K562 (cell line): ENCODE measurements at places on chromosomes 3 and 15.

DNA sequence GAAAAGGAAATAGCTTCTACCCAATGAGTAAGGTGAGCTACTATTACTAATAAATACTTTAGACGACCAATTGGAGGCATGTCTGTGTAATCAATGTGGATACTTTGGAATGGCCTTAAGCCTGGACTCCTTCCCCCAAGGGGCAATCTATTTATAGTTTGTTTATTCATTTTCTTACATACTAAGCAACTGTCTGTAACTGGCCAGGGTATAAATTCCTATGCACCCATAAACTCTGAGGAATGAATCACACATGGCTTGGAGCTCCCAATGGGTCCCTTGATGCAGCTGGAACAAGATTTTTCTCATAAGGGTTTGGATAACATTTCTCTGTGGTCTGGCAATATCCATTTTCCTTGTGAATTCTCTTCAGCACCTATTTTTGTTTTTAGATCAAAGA is 506.8 kb downstream of the EDEM1 start:
- H3K4me3 ChIP-seq: no peak overlapping the region
- no peaks in the 10 kb centered on the region for H3K27me3 ChIP-seq
- no peaks in the 10 kb centered on the region for H3K4me1 ChIP-seq
- H3K27ac ChIP-seq: no peak overlapping the region

DNA sequence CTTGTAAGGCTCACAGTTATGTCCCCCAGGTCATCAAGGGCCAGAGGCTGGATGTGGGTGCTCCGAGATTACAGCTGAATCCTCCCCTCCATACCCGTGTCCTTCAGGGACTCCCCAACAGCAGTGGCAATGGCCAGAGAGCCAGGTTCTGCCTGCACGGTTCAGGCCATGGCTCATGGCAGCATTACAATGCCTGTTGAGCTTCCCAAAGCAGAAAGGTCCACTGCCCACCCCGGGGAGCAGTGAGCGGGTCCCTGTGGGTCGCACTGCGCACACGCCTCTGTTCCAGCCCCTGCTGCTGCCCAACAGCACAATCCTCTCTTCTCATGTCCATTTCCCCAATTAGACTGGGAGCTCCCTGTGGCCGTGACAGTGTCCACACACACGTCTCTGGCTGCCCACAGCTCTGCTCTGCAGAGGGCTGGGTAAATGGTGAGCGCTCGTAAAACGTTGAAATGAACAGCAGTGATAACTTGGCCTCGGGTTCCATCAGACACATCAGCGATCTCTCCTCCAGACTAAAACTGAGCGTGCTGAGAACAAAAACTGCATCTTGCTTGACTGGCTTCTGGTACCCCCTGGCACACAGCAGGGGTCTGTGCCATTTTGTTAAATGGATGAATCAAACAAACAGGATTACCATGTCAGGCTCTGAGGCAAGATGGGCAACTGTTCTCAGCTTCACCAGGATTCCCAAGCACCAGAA is 80.4 kb downstream of the VGLL4 start:
- H3K27me3 ChIP-seq: no peaks in the 10 kb centered on the region
- no peak for DNase-seq
- no peak overlapping the region for H3K27ac ChIP-seq
- no peaks in the 10 kb centered on the region; the same call in 2 of the 3 replicates for H3K36me3 ChIP-seq

- no peak overlapping the region for H3K4me3 ChIP-seq
- peaks cover 9% of the 10 kb centered on the region; the same call in 1 of the 3 replicates for H3K36me3 ChIP-seq
- H3K4me1 ChIP-seq: peaks cover 9% of the 10 kb centered on the region
- H3K27me3 ChIP-seq: no peaks in the 10 kb centered on the region
- no peak for DNase-seq
Observed at GRCh38 chr3:58324391-58325390, 8.0 kb upstream of the PXK start.

DNA sequence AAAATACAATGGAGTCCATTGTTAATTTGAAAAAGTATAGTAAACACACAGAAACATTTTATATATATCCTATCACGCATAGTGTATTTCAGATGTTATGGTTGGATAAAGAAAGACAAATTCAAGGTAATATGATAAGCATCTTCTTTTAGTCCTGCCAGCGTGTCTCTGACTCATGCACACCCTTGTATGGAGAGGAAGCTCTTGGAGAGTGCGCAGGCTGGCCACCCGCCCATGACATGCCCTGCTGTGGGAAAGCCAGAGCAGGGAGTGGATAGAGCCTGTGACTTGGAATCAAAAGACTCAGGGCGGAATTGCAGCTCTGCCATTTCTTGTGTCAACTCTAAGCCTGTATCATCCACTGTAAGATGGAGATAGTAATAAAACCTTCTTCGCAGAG is 23.0 kb upstream of the COPG1 start:
- H3K36me3 ChIP-seq: no peaks in the 10 kb centered on the region
- no peak overlapping the region for H3K4me3 ChIP-seq
- peak; percentile 75 for DNase-seq
- peak overlapping the region; percentile 46; the same call in 1 of the 3 replicates for H3K27ac ChIP-seq
- H3K27me3 ChIP-seq: no peaks in the 10 kb centered on the region
- peaks cover 41% of the 10 kb centered on the region for H3K4me1 ChIP-seq

DNA sequence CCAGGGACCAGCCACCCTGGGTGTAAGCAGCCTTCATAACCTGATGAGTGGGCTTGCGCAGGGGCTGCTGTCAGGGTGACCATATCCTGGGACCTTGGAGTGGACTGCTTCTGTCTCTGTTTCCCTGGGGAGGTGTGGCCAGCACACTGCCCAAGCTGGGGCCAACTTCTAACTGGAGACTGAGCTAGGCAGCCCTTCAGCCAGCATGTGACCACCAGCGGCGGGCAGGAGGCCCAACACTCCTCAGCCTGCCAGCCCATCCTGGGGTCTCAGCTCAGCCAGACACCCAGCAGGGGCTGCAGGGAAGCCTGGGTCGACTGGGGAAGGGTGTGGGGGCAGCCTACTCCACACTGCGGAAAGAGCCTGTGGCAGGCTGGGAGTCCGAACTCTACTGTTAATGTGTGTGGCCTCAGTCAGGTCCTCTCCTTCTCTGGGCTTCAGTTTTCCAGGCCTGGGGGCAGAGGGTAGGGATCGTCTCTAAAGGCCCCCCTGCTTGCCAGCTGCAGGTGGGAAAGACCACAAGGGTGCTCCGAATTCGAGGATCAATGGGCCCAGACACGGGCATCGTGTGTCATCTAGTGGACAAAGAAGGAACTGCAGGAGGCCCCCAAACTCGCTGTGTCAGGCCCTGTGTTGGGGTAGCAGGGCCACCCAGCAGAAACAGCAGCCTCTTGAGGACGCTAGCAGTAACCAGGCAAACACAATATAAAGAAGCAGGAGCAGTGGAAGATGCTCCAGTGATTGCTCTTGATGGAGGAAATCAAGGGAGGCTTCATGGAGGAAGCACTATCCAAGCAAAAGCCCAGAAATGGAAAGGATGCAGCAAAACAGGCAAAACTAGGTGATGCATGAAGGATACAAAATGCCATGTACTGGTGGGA is 2.0 kb upstream of the SEMA3G start:
- DNase-seq: peak; percentile 62
- H3K36me3 ChIP-seq: no peaks in the 10 kb centered on the region
- H3K4me3 ChIP-seq: no peak overlapping the region
- no peaks in the 10 kb centered on the region for H3K27me3 ChIP-seq
- H3K4me1 ChIP-seq: peaks cover 36% of the 10 kb centered on the region
- H3K27ac ChIP-seq: no peak overlapping the region

GRCh38 chr3:151900460-151900859 is 27.0 kb downstream of the SUCNR1 start:
- DNase-seq: no peak
- no peak overlapping the region for H3K27ac ChIP-seq
- H3K4me1 ChIP-seq: no peaks in the 10 kb centered on the region; the same call in 1 of the 2 replicates
- no peak overlapping the region for H3K4me3 ChIP-seq

GRCh38 chr3:40287248-40287647 is 22.3 kb upstream of the EIF1B start:
- H3K36me3 ChIP-seq: no peaks in the 10 kb centered on the region
- H3K4me3 ChIP-seq: no peak overlapping the region
- no peaks in the 10 kb centered on the region for H3K4me1 ChIP-seq
- no peaks in the 10 kb centered on the region for H3K27me3 ChIP-seq
- H3K27ac ChIP-seq: no peak overlapping the region
- DNase-seq: no peak

- DNase-seq: no peak
- H3K4me3 ChIP-seq: no peak overlapping the region
- H3K27me3 ChIP-seq: peaks cover 12% of the 10 kb centered on the region; the same call in 2 of the 3 replicates
- H3K4me1 ChIP-seq: 0 out of 2 replicates have a peak, but pooled peaks cover 6% of the 10 kb centered on the region
- no peaks in the 10 kb centered on the region for H3K36me3 ChIP-seq
Observed at GRCh38 chr15:73959012-73959581, 32.8 kb downstream of the LOXL1 start.

DNA sequence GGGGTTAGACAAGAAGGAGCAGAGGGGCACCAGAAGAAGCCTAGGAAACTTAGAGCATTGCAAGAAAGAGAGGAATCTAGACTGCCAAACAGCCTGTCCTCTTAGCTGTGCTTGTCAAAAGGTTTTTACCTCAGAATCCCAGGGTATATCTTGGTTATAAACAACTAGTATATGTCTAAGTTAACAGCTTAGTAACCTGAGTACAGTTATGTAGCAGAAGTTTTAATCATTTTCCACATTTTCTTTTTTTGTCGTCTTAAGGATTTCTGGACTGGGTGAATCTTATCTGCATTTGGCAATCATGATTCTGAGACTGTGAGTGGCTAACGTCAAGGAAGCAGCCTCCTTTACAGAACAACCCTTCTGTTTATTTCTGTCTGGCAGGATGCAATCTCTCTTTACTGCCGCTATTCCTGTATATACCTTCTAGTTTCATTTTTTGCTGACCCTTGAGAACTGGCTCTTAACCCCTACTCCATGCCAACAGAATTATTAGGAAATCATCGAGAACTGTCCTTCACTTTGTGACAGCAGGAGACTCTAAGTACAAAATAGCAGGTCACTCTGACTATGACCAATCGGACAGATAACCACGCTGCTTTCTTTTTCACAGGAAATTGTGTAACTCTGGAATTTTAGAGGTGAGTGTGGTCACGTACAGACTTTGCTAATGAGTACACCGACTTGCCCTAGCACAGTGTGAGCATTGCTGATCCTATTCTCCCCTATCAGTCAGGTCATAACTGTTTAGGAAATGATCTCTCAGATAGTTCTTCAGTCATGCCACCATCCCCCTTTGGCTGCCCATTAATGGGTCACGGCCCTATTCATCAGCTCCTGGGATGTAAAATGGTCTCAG is 3.3 kb upstream of the CP start:
- H3K36me3 ChIP-seq: no peaks in the 10 kb centered on the region
- no peak overlapping the region for H3K4me3 ChIP-seq
- H3K27ac ChIP-seq: peak overlapping the region; percentile 65; the same call in 2 of the 3 replicates
- H3K27me3 ChIP-seq: no peaks in the 10 kb centered on the region

GRCh38 chr3:57179580-57180410 is 14.6 kb upstream of the IL17RD start:
- H3K4me3 ChIP-seq: no peak overlapping the region
- H3K36me3 ChIP-seq: no peaks in the 10 kb centered on the region
- peak; percentile 23 for DNase-seq
- H3K27me3 ChIP-seq: peaks cover 25% of the 10 kb centered on the region

DNA sequence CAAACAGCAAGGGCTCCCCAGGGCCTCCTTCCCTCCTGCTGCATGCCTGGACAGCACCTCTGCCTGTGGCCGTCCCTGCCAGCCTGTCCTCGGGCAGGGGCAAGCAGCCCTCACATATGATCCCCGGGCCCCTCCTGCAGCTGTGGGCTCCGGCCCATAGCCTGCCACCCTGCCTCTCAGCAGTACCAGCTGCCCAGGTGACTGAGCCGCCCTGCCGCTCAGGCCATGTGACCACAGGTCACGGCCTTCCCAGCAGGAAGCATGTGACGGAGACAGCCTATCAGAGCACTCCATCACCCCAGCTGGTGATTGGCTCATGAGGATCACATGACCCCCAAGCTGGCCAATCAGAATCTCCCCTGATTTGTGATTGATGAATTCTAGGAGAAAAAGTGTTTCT is 23.9 kb downstream of the ALDH1L1 start:
- no peaks in the 10 kb centered on the region for H3K36me3 ChIP-seq
- peak; percentile 93 for DNase-seq
- peaks cover 5% of the 10 kb centered on the region for H3K4me1 ChIP-seq
- no peak overlapping the region for H3K4me3 ChIP-seq
- H3K27ac ChIP-seq: no peak overlapping the region

- no peak overlapping the region for H3K27ac ChIP-seq
- H3K4me3 ChIP-seq: no peak overlapping the region
- no peak for DNase-seq
- no peaks in the 10 kb centered on the region for H3K4me1 ChIP-seq
Observed at GRCh38 chr3:102802819-102803420, 368.1 kb downstream of the ZPLD1 start.

DNA sequence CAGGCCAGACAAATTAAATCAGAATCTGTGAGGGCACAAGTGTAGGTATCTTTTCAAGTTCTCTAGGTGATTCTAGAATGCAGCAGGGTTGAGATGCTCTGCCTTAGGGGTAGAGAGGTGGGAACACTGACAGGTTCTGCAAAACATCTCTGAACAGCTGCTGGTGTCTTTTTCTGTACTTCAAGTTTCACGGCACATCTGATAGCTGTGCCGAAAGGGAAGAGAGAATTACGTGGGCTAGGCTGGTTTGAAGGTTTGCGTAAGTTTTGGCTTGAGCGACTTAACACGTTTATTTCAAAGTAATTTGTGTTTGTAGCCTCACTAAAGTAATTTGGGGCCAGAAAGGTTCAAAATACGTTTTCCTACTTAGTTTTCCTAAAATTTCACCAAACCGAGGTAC is 22.5 kb downstream of the PXK start:
- no peak for DNase-seq
- H3K4me1 ChIP-seq: peaks cover 14% of the 10 kb centered on the region; the same call in 2 of the 3 replicates
- H3K4me3 ChIP-seq: no peak overlapping the region
- H3K27ac ChIP-seq: no peak overlapping the region
- no peaks in the 10 kb centered on the region for H3K36me3 ChIP-seq

DNA sequence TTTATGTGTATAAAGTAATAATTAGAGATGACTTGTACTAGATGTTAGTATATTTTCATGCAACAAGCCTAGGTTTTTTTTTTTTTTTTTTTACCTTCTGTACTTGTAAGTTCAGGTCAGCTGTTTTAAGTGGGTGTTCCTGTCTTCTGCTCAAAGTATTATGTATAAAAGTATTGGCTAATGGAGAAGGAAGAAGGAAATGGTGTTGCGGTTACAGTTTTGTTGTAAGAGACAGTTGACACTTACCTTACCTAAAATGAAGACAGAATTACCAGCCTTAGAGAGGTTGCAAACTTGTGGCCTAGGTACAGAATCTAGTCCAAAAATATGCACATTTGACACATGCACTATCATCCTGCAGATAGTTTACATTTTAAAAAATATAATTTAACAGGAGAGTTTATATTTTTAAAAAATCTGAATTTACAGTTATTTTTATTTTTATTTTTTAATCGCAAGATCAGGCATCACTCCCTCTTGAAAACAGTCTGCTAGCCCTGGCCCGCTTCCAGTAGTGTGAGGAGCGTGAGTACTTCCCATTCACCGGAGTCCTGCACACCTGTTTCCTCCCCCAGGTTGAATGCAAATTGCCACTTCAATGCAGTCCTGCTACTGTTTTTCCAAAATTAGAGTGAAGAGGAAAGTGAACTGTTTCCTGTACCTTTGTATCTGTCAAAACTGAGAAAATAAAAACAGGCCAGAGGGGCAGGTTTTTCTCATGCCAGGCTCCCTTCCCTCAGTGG is 224.3 kb upstream of the SOX2 start:
- no peaks in the 10 kb centered on the region for H3K36me3 ChIP-seq
- no peak overlapping the region for H3K27ac ChIP-seq
- no peak overlapping the region for H3K4me3 ChIP-seq
- no peaks in the 10 kb centered on the region for H3K4me1 ChIP-seq
- no peak for DNase-seq
- H3K27me3 ChIP-seq: no peaks in the 10 kb centered on the region
